Stimulated activated CD8-positive, alpha-beta memory T cell treated with anti-CD3 and anti-CD28 coated beads, Interleukin-2, amount 100 ng/mL, for 1 hour (primary cell): ENCODE measurements at places on chromosomes 16 and 17.

DNA sequence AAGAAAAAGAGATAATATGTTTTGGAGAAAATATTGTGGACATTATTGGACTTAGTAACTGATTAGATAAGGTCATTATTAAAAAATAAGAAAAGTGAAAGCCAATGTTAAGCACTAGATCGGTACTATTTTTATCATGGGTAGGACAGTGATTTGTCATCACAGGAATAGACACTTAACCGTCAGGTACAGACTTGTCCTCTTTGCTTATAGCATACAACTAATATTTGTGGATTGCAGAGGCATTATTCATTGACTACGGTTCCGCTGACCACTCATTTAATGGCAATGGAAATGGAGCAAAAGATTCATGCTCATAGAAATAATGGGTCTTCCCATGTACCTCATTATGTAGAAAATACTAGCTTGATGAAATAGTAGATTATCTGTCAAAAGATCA, 596.3 kb upstream of the CA10 start:
- DNase-seq = no peak

- DNase-seq = no peak
These were observed 1643.5 kb downstream of the TP53TG3F start for GRCh38 chr16:35102780-35103403.

DNA sequence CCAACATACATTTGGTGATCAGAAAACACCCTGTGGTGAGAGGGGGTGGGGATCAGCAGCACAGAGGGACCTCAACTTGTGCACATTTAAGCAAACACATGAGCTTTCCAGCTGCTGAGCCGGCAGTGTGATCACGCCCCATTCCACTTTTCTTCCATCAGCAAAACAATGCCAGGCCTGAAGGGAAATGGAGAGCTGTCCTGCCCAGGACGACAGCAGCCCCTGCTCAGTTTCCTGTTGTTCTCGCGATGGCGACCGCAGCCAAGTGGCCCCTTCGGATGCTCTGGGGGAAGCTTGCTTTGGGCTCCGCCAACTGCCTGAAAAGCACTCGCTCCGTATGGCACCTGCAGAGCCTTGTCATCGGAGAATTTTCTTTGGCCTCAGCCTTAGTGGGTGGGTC, 272.3 kb downstream of the FOXL1 start:
- no peak for DNase-seq

DNA sequence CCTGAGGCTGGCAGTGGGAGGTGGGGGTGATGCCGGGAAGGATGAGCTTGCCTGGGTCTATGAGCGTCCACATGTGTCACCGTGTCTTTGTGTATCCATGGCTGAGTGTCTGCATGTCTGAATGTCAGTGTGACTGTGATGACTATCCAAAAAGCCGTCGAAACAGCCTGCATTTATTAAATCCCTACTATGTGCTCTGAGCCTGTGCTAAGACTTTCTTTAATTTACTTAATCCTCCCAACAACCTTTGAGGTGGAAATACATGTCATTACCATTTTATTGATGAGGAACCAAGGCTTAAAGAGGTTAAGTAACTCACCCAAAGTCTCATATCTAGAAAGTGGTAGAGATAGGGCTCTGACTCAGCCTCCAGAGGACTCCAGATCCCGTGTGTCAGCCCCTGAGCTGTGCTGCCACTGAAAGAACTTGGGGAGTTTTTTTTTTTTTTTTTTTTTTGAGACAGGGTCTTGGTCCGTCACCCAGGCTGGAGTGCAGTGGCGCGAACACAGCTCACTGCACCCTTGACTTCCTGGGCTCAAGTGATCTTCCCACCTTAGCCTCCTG, 20.0 kb downstream of the ARHGAP23 start:
- DNase-seq = no peak

GRCh38 chr17:74211912-74212208, 1.5 kb upstream of the TTYH2 start:
- no peak for DNase-seq

DNA sequence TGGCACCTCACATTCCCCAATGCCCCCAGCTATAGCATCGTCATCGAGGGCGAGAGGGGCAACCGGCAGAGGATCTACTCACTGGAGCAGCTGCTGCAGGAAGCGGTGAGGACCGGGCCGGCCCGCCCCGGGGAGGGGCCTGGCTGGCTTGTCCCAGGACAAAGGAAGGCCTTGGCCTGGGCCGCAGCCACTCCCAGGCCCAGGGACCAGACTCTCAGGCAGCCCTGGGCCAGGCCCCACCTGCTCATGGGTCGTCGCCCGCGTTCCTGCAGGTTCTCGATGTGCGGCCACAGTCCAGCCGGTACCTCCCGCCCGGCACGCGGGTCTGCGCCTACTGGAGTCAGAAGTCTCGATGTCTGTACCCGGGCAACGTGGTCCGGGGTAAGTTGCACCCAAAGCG, 53.4 kb downstream of the ACTG1 start:
- no peak for DNase-seq
